Stimulated activated naive CD8-positive, alpha-beta T cell treated with anti-CD3 and anti-CD28 coated beads, Interleukin-15, Interleukin-2, amounts not matched to agents 100 U/mL and 50 U/mL, for 24 hours (primary cell): ENCODE measurements at places on chromosomes 7 and 10.

DNA sequence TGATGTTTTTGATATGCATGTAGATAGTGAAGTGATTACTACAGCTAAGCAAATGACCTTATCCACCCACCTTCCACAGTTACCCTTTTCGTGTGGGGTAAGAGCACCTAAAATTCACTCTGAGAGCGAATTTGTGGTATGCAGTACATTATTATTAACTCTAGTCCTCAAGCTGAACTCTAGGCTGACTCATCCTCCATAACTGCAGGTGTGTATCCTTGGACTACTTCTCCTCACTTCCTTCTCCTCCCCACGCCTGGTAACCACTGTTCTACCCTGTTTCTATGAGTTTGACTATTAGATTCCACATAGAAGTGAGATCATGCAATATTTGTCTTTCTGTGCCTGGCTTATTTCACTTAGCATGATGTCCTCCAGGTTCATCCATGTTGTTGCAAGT lies 484.6 kb downstream of the GATA3 start:
- DNase-seq = no peak

GRCh38 chr10:8047452-8048280 lies 6.8 kb upstream of the GATA3 start:
- DNase-seq = no peak

GRCh38 chr7:146956853-146957252 lies 840.3 kb downstream of the CNTNAP2 start:
- no peak for DNase-seq

DNA sequence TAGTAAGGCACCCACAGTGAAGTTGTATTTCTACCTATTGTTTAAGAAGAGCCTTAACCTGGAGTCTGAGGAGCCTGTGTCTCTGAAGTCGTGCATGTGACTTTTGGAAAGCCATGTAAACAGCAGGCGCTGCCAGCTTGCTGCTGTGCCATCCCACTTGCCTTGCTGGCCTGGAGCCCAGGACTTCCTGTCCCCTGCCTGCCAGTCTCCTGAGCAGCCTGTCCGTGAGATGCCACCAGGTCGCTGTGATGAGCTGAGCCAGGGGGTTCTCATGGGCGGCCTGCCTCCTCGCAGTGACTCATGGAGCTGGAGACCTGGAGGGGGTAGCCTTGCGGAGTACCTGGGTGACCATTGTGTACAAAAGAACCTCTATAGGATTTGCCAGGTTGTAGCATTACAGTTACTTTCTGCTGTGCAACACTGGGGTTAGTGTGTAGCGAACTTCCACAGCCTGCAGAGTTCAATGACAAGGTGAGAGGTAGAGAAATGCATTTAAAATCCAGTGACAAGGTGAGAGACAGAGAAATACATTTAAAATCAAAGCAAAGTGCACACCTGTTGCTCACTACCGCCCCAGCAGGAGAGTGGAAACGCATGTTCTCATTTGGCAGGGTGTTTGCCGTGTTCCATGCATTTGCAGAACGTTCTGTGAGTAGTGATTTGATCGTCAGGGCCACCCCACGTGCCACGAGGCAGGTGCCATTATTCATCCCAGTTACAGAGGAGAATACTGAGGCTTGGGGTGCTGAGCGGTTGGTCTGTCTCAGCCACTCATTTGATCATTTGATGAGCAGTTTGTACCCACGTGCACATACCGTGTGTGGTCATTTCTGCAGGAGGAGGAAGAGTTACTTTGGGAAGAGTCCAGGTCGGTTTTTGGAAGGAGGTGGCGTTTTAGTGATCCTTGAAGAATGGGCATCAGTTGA lies 36.6 kb upstream of the BHLHA15 start:
- DNase-seq = no peak

GRCh38 chr10:75351637-75352036 lies 49.9 kb downstream of the ZNF503 start:
- DNase-seq = no peak

- DNase-seq = no peak
Measured at GRCh38 chr7:77727527-77727926, 31.3 kb downstream of the RSBN1L start.

DNA sequence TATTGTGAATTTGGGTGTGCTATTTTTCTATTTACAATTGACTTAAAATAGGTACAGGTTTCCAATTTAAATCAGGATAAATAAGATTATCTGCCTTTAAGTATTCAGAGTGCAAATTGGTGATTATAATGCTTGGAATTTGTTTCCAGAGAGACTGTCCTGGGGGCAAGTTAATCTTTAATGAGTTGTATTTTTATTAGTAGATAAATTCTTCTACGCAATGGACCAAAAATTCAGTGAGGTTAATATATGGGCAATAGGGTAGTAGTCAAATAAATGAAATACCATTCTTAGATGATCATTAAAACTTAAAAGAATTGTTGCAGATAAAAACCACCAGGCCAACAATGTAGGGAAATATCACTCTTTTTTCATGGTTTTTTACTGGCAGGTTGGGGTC lies 3.4 kb downstream of the BICC1 start:
- no peak for DNase-seq

GRCh38 chr7:2826771-2827170 lies 17.3 kb downstream of the GNA12 start:
- no peak for DNase-seq

DNA sequence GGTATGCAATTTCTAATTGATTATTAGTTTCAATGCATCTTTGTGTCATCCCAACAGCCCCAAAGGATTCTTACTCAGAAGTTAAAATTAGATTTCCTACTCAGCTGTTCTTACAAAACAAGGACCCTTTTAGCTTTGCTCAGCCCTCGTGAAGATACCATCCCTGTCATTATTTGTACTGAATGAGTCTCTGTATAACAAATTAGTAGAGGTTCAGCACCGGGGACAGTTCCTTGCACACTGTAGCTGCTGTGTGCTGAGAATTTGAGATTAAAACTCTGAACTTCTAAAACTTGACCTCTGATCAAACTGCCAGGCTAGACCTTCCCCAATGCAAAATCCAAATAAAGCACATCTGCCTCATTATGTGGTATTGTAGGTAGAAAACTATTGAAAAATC lies 299.1 kb downstream of the LHFPL3 start:
- peak; percentile 10 for DNase-seq

DNA sequence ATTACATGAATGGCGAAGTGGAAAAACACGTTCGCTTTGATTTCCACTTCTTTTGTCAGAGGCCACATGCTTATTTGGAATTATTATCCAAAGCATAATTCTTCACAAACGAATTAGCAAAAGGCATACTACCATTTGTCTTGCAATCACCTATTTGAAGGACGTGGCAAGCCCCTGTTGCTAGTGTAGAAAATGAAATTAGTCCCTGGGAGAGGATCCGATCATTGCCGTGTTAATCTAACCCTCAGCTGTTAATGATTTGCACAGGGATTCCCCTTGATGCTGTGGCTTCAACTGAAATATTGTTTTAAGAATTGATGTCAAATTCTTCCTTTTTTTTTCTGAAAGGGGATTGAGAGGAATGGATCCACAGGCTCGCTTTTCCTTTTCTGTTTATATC lies 4.6 kb downstream of the AGMO start:
- DNase-seq = no peak

GRCh38 chr10:72574636-72575035 lies 51.2 kb downstream of the MICU1 start:
- DNase-seq = no peak

GRCh38 chr7:22851145-22851544 lies 28.5 kb upstream of the TOMM7 start:
- DNase-seq = no peak

- no peak for DNase-seq
Measured at GRCh38 chr10:34061841-34062240, 727.4 kb upstream of the NRP1 start.

- DNase-seq = peak; percentile 44
Measured at GRCh38 chr7:143362131-143363015, at the start of gene FAM131B. Gene FAM131B (minus strand): TSS chr7:143362713. CDS start chr7:143362603, 110 bp downstream.

DNA sequence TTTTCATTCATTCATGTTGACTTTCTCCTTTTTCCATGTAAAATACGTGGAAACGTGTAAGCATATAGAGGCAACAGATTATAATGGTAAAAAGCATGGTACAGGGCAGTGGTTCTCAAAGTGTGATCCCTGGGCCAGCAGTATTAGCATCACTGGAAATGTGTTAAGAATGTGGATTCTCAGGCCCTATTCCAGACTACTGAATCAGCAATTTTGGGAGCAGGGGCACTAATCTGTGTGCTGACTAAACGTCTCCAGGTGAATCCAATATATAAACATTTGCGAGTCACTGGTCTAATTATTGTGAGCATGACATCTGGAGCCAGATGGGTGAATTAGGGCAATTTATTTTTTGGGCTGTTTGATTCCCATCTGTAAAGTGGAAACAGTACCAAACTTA lies 5.1 kb upstream of the GPR158 start:
- no peak for DNase-seq

GRCh38 chr10:54666192-54666591 lies 134.8 kb downstream of the PCDH15 start:
- DNase-seq = no peak

DNA sequence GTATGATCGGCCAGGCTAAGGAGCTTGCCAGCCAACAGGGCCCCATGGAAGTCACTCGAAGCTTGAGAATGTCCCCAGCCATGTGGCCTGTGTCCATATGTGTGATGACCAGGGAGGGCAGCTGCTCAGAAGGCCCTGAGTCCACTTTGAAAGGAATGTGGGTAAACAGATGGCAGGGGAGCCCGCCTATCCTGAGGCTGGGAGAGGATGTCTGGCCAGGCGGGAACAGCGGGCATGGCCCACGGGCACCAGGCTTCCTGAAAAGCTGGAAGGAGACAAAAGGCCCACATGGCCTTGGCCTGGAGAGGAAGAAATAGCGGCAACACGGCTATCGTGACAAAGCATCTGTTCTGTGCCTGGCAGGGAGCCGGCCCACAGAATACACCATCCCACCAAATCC lies 137.9 kb upstream of the PPIF start:
- no peak for DNase-seq

DNA sequence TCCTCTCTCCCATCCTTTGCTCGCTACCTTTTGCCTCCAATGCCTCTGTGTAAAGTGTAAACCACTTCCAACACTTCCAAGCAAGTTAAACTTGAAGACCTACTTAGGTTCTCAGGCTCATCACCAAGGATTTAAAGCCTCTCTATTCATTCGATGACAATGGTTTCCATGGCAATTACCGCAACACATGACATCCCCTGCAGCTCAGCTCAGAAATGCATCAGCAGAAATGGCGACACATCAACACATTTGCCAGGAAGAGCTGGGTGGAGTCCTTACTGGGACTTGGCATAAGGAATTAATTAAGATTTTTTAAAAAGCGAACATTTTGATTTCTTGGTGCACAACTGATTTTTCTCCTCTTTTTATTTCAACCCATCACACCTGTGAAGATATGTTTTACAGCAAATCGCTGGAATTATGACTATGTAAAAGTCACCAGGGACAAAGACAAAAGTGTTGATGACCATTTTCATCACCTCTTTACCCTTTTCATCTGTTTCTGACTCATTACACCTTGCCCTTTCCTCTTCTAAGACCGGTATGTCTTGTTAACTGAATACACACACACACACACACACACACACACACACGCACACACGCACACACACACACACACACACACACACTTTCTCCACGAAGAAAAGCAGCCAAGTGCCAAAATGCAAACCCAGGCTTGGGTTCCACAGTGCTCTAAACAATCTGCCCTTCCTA lies 453.4 kb upstream of the CELF2 start:
- no peak for DNase-seq

- no peak for DNase-seq
Measured at GRCh38 chr10:22677333-22677732, 37.0 kb downstream of the PIP4K2A start.

DNA sequence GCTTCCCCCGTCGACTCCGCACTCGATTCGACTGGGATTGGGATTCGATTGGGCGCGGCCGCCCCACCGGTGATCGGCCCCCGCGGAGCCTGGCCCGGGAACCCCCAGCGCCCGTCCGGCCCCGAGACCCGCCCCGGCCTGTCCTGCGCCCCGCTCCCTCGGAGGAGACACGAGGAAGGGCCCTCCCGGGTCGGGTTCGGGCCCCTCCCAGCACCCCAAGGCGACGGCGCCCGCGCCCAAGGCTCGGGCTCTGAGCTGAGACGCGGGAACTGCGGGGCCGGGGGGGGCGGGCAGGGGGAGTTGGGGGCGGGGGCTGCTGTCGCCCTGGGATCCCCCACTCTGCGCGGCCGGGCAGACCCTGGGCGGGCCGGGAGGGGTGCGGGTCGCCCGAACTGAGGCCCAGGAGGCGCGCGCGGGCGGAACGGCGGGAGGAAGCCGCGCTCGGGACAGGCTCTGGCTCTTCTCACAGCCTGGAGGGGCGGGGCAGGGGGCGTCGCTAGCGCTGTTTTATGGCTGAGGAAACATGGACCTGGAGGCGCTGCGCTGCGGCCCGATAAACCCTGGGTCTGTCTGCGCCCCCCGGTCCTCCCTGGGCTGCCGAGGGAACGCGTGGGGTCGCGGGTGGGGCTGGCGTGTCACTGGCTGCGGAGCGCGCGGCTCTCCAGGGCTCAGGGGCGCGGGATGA lies 1.7 kb upstream of the NKX6-2 start:
- peak; percentile 29 for DNase-seq

DNA sequence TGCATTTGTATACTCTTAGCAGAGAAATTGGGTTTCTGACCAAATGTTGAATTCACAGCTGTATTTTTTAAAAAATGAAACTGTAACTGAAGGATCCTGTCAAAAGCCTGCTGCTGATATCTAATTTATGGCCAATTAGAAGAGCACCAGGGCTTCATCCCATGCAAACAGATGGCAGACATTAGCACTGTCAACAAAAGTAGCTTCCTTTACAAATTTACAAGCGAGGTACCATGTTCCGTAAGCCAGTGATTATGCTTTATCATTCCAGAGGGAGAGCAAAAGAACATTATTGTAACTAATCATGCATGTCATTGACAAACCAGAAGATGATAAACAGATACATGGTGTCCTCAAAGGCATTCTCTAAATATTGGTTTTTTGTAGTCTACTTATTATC lies 177.2 kb upstream of the DKK1 start:
- DNase-seq = no peak

- no peak for DNase-seq
Measured at GRCh38 chr7:16266877-16267276, 154.5 kb downstream of the CRPPA start.

DNA sequence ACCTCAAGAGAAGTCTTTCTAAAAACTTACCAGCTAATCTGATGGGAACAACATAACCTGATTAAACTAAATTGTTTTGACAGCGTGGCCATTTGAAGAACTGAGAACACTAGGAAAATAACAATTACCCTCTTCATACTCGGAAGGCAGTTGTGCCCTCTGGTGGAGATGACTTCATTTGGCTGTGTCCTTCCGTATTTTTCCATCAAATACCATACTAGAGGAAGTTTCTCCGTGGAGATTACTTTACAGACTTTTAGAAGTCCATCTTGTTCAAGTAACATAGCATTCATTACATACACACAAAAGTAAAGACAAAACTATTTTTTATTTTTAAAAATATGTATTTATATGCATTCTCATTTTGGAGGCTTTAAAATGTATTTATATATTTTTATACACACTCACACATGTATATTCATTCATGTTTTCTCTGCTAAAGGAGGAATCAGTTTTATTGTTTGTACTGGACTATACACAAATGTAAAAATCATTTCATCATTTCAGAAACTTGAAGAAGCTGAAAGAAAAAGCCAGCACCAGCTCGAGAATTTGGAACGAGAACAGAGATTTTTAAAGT lies 25.2 kb downstream of the SMNDC1 start:
- peak; percentile 43 for DNase-seq
